ENCODE measurements at places on chromosomes 12 and 14.

DNA sequence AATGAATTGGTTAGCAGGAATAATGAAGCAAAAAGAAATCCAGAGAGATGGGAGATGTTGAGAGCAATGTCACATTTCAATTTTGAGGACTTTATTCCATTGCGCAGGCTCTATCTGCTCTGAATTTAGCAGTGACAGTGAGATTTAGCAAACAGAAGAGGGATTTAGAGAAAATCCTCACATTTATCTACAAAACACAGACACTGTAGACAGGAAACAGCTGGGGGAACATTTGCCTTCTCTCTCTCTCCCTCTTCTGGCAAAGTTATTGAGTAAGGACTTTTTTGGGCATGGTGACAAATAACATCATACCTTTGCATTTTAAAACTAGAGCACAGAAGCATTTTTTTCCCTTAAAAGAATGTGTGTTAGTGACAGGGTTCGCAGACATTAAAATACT, at the start of gene IGF1:
Gene IGF1 (minus strand): TSS at position 158 of the 400 bp plus-strand sequence. CDS start 182 bp downstream, outside the sequence.
- no peak for DNase-seq

DNA sequence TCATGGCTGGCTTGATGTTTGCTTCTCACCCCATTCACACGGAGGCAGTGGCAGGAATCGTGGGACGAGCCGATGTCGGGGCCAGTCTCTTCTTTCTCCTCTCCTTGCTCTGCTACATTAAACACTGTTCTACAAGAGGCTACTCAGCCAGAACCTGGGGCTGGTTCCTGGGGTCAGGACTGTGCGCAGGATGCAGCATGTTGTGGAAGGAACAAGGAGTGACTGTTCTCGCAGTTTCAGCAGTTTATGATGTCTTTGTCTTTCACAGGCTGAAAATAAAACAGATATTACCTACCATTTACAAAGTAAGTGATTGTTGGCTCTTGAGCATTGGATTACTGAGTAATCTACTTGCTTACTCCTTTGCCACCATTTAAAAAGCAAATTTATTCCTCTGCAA, 170.6 kb downstream of the TMTC2 start:
- no peak for DNase-seq

GRCh38 chr14:64005822-64006221, 153.0 kb downstream of the SYNE2 start:
- DNase-seq = no peak

DNA sequence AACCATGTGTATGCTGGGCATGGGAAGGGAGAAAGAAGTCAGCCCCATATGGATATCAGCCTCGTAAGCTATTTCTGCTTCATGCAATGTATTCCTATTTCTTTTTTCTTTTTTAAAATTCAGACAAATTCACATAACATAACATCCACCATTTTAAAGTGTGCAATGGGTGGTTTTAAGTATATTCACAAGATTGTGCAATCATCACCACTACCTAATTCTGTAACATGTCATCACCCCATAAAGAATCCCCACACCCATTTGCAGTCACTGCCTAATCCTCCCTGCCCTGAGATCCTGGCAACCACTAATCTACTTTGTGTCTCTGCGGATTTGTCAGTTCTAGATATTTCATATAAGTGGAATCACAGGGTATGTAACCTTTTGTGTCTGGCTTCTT, 9.5 kb downstream of the POMT2 start:
- no peak for DNase-seq

- no peak for DNase-seq
Measured at GRCh38 chr14:63902375-63902976, 49.7 kb downstream of the SYNE2 start.

DNA sequence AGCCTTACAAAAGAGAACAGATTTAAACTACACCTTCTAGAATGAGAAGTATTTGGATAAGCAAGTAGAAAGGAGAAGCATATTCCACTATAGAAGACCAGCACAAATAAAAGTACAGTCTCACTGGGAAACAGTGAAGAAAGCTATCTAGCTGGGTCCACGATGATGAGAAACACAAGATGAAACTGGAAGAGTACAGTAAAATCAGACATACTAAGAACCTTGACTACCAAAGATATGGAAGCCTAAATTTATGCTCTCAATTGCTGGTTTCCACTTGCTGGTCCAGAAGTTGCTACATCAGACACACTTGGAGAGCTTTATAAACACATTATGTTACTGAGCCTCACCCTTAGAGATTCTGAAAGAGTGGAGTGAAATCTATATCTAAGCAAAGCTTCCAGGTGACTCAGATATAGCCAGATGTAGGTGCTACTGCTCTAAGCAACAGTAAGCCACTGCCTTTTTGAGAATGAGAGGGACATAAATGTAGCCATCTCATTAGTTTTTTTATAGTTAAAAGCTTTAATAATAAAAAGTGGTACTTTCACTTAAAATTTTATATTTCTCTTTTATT, 96.3 kb upstream of the BBS10 start:
- DNase-seq = no peak

DNA sequence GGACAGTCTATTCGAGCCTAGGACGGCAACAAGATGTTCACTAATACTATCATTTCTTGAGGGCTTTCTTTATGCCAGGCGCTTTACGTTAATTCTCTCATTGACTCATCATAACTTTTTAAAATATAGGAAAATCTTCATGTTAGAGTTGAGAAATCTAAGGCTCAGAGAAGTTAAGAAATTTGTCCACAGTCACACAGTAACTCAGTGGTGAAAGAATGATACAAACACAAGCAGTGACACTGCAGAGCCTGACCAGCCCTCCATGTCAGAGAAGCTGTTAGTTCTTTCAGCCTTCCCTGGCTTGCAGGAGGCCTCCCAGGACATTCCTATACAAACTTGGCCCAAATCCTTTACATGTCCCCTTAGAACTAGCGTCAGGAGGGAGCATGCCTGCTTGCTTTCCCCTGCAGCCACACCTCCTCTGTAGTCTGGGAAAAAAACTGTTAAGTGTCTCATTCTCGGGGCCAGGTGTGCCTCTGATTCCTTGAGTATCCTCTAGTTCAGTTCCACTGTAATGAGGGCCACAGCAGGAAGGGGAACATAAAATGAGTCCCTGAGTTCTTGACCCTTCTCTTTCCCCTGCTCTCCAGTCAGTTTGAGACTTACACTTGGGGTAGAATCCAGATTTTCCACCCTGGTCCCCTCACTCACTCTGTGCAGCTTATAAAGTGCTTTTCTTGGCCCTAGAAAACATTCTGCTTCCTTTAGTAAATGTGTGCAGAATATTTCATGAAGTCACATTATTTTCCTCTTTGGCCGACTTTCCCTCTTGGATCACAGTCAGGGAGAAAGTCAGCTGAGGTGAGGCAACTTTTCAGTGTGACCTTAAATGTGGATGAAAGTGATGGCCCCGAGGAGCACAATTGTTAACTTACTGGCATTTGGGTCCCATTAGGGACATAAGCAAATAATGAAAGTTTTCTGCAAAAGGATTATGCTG, 152.2 kb upstream of the HIF1A start:
- no peak for DNase-seq
